ENCODE measurements at places on chromosomes 7 and 10.

GRCh38 chr7:105806592-105807447 lies 69.6 kb downstream of the ATXN7L1 start:
- DNase-seq, result no peak

DNA sequence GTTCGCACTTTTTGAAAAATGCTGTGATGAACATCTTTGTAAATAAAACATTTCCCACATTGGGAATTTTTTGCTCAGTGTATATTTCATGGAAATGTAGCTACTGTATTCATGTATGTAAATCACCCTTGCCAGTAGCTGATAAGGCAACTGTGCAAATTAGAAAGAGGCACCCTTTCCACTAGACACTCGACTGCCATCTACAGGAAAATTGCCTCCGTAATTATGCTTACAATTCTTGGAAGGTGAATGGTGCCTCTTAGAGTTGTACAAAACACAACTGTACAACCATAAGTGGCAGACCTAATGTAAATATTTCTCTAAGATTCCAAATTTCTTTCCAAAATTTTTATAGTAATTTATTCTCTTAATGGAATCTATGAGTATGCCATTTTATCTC lies 491.7 kb downstream of the CCSER2 start:
- DNase-seq, result no peak

DNA sequence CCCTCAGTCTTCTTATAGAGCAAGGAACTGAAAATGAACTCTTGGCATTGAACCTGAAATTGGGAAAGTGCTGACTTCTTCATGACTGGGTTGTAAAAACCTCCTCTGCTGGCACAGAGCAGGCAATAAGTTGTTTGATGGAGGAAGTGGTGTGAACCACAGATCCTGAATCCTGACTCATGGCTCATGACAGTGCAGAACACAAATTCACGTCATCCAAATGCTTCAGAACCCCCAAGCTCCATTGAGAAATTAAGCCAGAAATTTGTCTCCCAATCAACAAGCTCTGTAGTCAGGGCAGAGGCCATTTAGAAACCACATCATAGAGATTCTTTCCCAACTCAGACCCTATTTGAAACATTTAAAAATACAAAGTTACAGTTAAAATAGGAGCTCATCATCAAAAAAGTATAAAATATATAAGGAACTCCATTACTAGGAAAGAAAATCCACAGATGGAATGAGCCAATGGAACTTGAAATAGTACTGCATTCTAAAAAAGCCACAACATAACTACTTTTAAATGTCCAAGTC lies 10.3 kb upstream of the STK17A start:
- no peak for DNase-seq

DNA sequence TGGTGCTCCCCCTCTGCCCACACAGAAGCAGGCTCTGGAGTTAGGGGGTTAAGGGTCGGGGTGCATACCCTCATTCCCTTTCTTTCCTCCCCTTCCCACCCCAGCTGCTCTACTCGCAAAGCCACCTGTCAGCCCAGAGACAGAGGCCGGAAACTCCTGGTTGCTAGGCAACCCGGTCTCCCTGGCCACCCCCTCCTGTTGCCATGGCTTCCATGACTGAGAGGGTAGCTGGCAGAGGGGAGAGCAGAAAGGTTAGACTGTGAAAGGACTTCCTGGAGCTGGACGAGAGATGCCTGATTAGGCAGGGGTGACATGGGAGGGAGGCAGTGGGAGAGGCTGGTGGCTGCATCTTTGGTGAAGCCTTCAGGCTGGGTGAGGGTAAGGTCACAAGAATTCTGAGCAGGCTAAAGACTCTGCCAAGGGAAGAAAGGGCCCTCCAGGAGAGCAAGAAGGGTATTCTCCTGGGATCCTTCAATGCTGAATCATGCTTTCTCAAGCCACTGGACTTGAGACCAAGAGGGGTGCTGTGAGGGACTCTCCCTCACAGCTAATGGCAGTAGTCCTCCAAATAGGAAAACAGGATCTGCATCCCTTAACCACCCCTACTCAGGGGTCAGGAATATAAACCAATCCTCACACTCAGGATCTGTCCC lies 5.4 kb downstream of the PSD start:
- DNase-seq, result peak; percentile 64

GRCh38 chr7:54747234-54747633 lies 11.8 kb downstream of the SEC61G start:
- DNase-seq, result no peak

DNA sequence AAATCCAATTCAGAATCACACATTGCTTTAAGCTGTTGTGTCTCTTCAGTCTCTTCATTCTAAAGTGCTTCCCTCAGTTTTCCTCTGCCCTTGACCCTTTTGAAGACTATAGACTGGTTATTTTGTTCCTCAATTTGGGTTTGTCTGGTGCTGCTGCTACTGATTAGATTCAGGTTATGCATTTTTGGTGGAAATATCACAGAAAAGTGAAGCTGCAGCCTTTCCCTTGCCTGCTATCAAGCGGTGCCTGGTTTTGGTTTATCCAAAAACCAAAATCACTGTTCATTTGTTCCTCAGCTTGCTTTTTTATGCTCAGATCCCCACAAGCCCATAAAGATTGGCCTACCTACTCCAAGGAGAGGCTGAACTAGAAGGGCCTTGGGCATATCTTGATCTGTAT lies 55.2 kb downstream of the ELMO1 start:
- DNase-seq, result no peak

GRCh38 chr10:106661767-106662140 lies 502.8 kb downstream of the SORCS1 start:
- DNase-seq, result no peak

DNA sequence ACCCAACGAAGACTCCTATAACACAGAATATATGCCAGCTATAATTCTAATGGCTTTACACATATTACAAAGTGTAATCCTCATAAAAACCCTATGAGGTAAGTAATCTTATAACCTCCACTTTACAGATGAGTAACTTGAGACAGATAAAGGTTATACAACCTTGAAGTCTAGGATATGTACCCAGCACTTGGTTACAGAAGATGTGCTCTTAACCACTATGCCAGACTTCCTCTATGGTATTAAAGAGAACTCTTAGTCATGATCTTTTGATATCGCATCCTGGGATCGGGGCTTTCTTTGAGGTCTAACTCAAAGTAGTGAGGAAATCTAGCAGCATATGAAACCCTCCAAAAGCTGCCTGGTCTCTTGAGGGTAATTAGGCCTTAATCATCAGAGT lies 319.2 kb upstream of the LRRN3 start:
- no peak for DNase-seq

GRCh38 chr10:42149027-42149700 lies 489.2 kb downstream of the ZNF33B start:
- DNase-seq, result no peak

DNA sequence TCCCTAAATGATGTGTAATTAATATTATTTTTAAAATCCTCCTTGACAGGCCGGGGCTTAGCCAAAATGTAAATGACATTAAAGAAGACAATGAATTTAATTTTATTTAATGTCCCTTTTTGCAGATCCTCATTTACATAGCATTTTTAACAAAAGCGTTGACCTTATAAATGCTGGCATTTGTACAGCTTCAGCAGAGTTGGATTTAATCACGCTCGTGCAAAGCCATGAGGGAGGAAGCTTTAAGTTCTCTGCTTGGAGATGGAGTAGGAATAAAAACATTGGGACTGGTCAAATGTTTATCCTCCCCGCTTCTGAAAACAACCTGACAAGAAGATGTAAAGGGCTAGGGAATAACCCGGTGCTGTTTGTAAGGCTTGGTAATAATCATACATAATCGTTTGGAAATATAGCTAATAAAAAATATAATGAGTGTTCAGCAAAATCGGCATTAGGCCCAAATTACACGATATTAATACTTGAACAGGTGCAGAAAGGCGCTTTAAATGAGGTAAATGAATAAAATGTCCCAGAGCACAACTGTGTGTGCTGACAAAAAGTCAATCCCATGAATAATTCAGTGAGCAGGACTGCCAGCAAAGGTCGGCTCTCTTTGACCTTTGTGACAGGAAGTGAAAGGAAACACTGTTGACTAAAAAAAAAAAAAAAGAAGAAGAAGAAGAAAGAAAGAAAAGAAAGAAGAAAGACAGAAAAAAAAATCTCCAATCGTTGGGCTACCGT lies 11.5 kb downstream of the EBF3 start:
- DNase-seq, result no peak

DNA sequence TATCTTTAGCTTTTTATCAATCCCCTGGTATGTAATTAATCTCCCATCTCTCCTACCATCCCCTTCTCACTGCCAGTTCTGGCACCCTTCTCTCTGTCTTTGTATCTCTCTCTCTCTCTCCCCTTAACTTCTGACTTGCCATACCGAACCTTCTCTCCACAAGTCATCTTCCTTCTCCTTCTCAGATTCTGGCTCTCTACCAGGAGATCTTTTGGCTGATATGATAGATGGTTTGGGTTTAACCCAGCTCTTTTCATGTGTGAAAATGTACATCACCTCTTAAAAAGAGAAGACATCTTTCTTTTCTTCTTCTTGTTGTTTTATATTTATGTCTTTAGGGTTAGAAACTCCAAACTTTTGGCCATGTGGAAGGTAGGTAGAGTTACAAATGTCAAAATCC lies 196.7 kb downstream of the HGF start:
- DNase-seq, result no peak

DNA sequence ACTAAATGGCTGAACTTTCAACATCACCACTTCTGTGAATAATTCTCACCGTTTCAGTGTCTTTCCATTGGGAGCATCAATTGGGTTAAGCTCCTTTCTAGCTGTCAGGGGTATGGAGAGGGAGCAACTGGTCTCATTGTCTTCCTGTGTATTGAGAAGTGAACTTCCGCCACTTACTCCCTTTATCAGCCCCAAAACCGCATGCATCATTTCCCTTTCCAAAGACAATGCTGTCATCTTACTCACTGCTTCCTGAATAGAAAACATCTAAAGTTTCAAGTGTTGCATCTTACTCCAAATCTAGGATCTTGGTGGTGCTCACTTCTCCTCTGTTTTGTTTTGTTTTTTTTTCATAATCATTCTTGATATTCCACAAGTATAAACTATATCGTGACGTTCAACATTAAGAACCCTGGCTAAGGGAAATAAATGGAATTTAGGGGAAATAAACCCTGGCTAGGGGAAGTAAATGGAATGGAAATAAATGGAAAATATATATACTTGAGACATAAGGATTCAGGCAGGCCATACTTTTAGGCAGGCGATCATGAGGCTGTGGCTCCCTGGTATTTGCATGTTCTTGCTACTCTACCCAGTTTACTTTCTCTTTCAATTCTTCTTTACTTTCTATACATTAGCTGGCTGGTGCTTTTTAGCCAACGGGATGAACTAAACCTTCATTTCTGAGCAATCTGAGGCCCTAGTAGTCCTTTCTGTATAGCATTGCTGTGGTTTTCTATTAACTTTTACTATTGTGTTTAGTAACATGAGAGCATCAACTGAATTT lies 371.9 kb downstream of the BMPER start:
- DNase-seq, result no peak

DNA sequence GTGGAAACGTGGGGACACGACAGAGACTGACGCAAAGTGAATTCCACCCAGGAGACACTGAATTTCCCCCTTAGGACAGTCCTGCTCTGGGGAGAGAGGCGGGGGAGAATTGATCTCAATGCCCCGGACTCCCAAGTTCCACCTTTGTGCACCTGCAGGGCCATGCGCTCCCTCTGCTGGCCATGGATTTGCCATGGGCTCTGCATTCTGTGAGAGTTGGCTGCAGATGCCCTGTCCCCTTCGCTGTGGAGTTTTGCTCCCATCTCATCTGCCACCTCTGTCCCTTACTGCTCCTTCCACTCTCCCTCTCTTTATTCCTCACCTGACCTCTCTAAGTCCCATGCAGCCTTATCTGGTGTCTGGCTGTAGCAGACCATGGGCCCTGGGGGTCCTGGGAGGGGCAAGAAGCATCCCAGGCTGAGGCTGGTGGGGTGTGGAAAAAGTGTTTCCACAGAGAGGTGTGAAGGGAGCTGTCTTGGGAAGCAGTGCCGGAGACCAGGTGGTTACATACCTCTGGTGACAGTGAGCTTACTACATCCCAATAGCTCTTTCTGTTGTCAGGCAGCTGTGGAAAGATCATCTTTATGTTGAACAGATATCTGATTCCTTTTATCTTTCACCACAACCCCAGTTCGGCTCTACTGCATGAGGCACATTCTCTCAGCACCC lies 14.3 kb downstream of the GHRHR start:
- DNase-seq, result peak; percentile 78

GRCh38 chr7:50920031-50920635 lies 137.4 kb upstream of the GRB10 start:
- DNase-seq, result no peak

DNA sequence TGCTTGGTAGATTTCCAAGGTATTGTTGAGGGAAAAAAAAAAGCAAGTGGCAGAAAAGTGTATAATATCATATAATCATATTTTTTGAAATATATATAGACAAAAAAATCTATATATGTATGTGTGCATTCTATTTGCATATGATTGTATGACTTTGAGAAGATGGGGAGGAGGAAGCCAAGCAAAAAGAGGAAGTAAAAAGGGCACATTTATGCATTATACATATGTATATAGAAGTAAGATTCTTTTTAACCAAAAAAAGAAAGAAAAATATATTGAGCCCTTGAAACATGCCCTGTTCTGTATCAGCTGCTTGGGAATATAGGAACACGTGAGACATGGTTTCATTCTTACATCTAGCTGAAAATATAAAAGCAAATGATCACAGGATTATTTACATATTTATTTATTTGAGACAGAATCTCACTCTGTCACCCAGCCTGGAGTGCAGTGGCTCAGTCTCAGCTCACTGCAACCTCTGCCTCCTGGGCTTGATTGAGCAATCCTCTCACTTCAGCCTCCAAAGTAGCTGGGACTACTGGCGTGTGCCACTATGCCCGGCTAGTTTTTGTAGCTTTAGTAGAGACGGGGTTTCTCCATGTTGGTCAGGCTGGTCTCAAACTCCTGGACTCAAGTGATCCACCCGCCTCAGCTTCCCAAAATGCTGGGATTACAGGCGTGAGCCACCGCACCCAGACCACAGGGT lies 18.0 kb upstream of the SLF2 start:
- no peak for DNase-seq

DNA sequence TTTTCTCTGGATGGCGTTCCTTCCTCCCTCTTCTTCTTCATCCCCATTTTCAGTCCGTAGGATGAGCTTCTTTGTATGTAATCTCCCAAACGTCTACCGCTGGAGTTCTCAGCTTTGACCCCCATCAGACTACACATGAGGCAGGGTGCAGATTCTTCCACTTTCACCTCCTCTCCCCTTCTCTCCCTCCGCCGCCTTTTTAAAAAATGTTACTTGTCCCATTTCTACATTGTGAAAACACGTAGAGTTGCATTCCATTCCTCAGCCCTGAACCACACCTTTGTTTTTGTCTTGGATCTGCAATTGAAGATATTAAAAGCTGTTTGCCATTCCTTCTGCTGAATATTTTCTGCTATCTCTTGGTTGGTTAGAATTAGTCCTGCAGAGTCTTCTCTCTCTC lies 6.2 kb downstream of the ADIRF start:
- DNase-seq, result no peak

GRCh38 chr10:4546500-4546899 lies 279.5 kb upstream of the AKR1E2 start:
- DNase-seq, result no peak

GRCh38 chr10:128744811-128745305 lies 618.6 kb upstream of the MKI67 start:
- no peak for DNase-seq

DNA sequence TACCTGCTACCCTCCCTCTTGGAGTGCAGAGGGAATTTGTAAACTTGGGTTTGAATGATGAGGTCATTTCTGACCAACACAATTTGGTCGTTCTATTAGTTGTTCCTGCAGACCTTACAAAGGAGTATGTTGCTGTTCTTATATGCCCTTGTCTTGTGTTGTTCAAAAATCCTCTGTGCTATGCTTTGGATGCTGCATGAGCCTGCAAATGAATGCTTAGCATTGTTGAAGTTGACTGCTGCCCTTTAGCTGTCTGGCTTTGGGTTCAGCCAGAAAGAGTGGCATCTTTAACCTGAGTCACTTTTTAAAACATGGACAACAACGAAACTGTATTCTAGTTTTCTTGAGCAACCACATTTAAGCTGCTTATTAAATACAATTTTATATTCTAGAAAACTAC lies 80.3 kb downstream of the SND1 start:
- no peak for DNase-seq

Data from WTC11 (cell line).